ENCODE measurements at places on chromosomes 5 and 9. TPM values are rescaled to one million over a fixed set of nuclear protein-coding genes. Genes with fewer than 3 reads are reported as not detected.
A peak's percentile ranks its signal among the peaks of the same experiment; 100 is the strongest.

The PRRX2 gene
- total RNA-seq, result 0.21 TPM

The C9orf78 gene
- total RNA-seq, result 29.1 TPM

The NOXA1 gene
- 0.36 TPM for total RNA-seq

The DPYSL3 gene
- 27.6 TPM for total RNA-seq

The MLANA gene
- total RNA-seq, result not detected

The SNX24 gene
- 16.1 TPM for total RNA-seq

The TAF1L gene
- not detected for total RNA-seq

The MARCOL gene
- not detected for total RNA-seq

The NKD2 gene
- total RNA-seq, result 1.8 TPM

The IL3 gene
- not detected for total RNA-seq

The SH3RF2 gene
- total RNA-seq, result 0.23 TPM

The TUSC1 gene
- total RNA-seq, result 3.8 TPM

The GPRIN1 gene
- 3.9 TPM for total RNA-seq

The FNIP1 gene
- total RNA-seq, result 30.6 TPM

The LCN9 gene
- total RNA-seq, result not detected

- DNase-seq, result no peak
These were observed 228.2 kb upstream of the PAPPA start for GRCh38 chr9:115925424-115925823.

- DNase-seq, result peak; percentile 26
These were observed 63.1 kb upstream of the RETREG1 start for GRCh38 chr5:16679863-16680262.

DNA sequence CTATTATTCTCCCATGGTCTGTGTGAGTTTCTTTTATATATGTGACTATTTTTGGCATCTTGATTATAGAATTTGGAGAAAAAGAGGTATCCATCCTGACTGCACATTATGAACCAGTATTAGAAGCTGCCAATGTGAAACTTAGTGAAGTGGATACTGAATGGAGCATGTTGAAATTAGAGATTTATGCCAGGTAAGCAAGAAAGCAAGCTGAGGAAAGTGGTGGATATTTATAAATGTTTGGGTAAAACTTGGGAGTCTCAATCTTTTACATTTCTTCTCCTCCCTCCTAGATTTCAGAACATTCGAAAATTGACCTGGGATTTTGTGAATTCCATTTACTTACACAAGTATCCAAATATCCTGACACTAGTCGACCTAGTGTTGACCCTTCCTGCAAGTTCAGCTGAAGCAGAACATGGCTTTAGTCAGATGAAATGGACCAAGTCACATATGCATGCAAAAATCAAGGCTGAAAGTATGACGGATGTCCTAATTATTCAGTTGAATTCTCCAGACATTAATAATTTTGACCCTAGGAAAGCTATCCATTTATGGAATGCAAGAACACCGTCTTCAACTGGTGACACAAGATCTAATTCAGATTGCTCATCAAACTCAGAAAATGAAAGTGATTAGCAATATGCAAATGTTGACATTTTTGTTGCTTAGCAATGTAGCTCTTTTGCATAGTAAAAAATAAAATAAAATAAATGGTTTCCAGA lies 66.8 kb upstream of the IL7R start:
- no peak for DNase-seq

DNA sequence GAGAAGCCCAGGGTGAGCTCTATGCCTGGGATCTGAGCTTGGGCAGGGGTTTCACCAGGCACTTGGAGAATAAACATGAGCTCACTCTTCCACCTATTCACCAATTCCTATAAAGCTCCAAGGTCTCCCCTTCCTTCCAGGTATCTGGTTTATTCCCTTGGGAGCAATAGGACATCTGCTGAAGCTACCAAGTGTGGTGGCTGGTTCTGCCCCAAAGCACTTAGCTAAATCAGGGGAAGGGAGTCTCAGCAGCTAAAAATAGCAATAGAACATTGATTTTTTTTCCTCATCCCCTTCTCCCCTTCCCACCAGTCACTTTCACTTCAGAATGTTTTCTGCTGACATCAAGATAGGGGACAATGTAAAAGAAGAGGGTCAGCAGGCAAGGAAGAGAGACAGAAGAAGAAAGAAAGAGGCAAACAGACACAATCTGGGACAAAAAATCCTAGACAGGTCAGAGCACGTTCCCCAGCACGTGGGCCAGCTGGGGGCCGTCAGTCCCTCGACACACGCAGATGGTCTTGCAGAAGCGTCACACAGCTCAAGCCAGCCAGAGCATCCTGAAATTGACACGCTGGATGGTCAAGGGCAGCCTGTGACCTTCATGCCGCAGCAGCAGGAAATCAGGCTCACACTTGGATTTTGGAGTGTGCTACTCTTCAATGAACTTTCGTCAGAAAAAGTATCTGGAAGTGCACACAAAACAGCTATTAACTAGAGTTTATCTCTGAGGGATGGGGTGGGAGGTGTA lies 176.0 kb downstream of the ZNF608 start:
- no peak for DNase-seq

DNA sequence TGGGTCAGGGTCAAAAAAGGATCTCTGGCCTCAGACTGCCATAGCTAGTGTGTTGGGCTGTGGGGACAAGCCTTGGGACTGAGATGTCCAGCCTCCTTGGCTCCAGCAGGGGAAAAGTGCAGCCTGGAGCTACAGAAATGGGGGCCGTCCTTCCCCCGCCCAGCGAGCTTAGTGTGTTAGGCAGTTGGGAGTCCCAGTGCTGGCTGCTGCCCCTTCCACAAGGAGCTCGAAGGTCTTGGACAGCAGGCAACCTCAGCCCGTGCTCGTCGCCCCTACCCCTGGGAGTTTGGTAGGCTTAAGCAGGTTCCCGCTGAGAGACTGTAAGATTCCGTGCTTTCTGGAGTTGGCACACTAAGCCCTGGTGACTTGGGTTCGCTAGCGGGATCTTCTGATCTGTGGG lies 293.0 kb upstream of the CDH12 start:
- DNase-seq, result no peak

DNA sequence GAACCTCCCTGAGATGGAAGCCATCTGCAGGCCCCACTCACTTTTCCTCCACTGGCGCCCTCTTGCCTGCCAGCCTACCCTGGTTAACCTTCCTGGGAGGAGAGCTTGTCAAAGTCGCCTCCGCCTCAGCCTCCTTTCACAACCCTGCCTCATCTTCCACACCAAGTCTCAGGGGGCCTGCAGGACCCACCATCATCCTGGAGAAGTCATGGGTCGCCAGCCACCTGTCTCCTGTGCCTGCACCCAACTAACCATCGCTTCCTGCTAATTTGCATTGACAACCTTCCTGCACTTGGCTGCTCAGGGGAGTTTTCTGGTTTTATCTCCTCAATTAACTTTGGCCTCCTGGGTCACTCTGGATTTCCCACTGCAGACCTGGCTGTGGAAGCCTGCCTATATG lies 52.8 kb upstream of the GRHPR start:
- no peak for DNase-seq

DNA sequence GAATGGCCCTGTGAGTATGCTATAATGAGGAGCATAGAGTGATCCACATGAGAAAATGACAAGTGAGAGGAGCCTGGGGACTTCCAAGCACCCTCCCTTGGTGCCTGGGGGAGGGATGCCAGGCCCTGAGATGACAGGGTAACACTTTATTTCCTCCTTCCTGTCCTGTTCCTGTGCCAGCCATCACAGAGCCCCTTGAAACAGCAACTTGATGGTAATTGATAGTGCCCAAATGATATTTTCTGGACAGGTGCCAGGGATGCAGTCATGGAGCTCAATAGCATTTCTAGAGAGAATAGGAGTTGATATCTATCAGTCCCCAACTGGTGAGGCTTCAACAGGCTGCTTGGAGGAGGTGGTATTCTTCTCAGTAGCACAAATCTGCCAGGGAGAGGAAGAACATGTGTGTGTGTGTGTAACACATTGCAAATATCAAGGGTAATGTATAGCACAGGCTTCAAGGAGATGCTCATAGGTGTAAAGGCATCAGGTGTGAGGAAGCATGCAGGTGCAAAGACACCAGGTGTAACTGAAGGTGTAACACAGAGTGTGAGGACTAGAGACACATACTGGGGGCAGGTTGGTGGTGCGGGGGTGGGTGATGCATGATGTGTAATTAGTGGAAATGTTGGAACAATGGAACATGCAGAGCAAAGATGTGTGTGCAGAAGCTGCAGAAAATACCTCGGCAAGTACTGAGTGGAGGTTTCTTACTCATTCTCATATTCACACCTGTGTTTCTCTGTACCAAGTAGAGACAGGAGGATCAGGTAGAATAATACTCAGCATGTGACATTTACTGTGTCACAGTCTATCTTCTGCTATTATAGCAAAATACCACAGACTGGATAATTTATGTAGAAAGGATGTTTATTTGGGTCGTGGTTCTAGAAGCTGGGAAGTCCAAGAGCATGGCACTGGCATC lies 18.1 kb upstream of the WWC1 start:
- DNase-seq, result no peak

DNA sequence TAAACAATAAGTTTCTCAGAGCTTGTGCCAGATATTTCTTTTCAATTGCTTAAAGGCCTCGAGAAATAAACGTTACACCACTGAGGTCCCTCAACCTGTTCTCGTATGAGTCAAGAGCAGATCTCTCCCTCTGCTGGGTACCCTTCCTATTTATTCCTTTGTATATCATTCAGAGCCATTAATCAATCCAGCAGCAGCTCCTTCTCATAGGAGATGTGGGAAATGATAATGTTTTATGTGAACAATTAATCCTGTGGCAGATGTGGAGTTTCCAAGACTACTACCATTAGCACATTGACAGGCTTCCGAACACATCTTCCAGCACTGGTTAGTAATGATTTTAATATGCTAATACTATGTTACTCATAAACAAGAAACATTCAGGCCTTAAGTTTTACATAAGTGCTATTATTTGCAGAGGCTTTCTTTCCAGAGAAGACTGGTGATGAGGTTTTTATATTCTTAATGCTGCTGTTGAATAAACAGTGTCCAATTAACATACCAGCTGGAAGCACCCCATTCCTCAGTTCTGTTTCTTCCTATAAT lies 196.5 kb downstream of the ZNF608 start:
- no peak for DNase-seq

DNA sequence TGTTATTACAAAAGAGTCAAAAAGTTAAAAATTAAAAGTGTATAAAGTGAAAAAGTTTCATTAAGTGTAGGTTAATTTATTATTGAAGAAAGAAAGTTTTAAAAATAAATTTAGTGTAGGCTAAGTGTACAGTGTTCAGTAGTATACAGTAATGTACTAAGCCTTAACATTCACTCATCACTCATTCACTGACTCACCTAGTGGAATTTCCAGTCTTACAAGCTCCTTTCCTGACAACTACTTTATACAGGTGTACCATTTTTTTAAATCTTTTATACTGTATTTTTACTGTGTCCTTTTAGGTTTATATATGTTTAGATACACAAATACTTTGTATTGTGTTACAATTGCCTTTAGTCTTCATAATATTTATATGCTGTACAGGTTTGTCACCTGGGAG lies 530.2 kb upstream of the FAM174A start:
- no peak for DNase-seq

GRCh38 chr9:106287091-106287631 lies 575.8 kb upstream of the ZNF462 start:
- no peak for DNase-seq

- DNase-seq, result no peak
These were observed 428.8 kb downstream of the SH3GL2 start for GRCh38 chr9:18007621-18008020.

- DNase-seq, result no peak
These were observed 74.7 kb upstream of the RASGRF2 start for GRCh38 chr5:80885396-80886000.

GRCh38 chr9:82539146-82539545 lies 523.8 kb downstream of the RASEF start:
- no peak for DNase-seq

DNA sequence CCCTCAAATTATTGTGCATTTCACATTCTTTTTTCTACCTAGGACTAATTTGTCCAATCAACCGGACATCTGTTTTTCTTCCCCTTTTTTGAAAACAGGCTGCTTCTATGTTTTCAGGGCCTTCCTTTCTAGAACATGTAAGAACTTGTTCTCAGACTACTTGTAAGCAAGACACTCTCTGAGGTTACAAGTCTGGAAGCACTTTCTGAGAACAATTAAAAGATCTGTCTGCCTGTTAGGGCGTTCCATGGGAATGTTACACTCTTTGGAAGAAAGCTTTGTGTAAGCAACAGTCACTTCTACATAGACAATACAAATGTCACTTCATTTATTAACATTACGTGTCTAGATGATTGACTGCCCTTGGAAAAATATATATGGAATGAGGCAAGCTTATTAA lies 50.9 kb upstream of the HSPB3 start:
- DNase-seq, result no peak

GRCh38 chr9:137454145-137454596 lies 5.0 kb downstream of the NSMF start:
- peak; percentile 71 for DNase-seq

DNA sequence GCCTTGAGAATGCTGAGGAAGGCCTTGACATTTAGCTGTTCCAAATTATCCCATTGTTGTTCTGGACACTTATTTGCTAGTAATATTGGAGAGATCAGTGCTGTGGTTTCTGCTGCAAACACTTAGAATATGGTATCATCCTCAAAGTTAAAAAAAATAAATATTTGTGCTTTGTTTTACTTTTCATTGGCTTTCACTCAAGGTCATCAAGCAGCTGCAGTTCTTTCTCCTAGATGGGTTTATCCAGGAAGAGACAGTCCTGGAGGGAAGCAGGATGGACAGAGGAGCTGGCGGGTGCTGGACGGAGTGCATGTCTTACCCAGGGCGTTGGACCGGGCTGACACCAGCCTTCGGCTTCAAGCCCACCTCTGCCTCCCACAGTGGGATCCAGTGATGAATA lies 193.6 kb downstream of the MTRR start:
- DNase-seq, result no peak

DNA sequence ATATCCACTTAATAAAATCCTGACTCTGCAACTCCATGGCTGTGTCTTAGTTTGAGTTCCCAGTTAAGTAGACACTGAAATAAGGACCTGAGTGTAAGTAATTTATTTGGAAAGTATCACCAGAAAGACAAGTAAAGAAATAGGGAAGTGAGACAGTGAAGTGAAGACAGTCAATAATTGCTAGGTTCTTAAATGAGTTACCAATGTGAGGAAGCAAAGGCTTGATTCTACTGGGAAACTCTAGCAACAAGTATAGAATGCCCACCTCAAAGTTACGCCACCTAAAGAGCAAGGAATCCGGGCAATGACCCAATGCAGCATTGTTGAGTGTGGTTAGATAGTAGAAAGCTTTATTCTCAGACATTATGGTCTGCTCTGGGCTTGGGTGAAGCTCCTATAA lies 383.9 kb downstream of the TLR4 start:
- no peak for DNase-seq

GRCh38 chr9:16387382-16387781 lies 483.1 kb downstream of the BNC2 start:
- DNase-seq, result no peak

- no peak for DNase-seq
These were observed 8.3 kb downstream of the TSLP start for GRCh38 chr5:111079846-111080245.

GRCh38 chr9:98086461-98086860 lies 29.9 kb downstream of the NANS start:
- DNase-seq, result no peak

GRCh38 chr9:82894961-82895821 lies 167.8 kb downstream of the RASEF start:
- no peak for DNase-seq

- no peak for DNase-seq
These were observed 224.6 kb downstream of the AGTPBP1 start for GRCh38 chr9:85516976-85517637.

GRCh38 chr9:7097785-7098752 lies 340.3 kb downstream of the KDM4C start:
- no peak for DNase-seq
